Chondrocyte (in vitro differentiated cells): ENCODE measurements at places on chromosomes 11 and 22. TPM values are rescaled to one million over a fixed set of nuclear protein-coding genes. Genes with fewer than 3 reads are reported as not detected.

DNA sequence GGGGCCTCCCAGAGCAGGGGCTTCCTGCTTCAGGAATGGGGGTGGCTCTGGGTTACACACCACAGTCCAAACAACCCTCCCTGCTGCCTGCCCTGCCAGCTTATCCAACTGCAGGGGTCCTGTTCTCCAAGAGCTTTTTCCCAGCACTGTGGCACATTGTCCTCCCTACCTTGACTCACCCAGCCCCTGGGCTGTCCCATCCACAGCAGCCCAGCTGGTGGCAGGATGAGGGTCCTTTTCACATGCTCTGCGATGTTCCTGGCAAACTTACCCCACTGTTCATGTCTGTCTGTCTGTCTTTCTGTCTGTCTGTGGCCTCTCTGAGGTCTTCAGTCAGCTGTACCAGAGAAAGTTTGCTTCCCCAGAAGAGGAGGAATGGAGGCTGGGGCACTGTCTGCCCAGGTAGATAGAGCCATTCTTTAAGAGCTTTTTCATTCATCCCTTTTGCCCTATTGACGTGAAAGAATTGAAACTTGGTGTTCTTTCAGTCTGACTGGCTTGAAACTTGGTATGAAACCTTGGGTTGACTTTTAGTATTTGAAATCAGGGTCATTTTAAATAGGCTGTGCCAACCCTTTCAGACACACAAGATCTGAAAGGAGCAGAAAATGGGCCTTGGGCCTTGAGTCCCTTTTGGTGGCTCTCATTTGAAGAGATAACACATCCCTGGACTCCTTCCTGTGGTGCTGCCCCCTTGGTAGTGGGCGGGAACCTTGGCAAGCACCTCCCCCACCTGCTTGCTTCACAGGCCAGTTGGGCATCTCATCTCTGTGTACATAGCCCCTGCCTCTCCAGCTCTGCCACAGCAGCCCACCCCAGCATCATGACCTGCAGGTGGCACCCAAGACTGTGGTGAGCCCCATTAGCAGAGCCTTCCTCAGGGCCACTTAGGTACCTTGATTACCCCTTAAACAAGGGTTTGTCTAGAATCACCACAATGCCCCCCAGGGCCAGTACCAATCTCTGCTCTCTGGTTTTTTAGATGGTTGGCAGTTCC, 74.6 kb upstream of the SUSD2 start:
- H3K27me3 ChIP-seq: no peaks in the 10 kb centered on the region
- DNase-seq: no peak
- no peak overlapping the region for H3K4me3 ChIP-seq
- peaks cover 7% of the 10 kb centered on the region for H3K36me3 ChIP-seq

GRCh38 chr22:22184277-22184807, 60.2 kb upstream of the VPREB1 start:
- no peaks in the 10 kb centered on the region for H3K36me3 ChIP-seq
- H3K27me3 ChIP-seq: peaks cover 59% of the 10 kb centered on the region
- no peak for DNase-seq
- H3K4me1 ChIP-seq: no peaks in the 10 kb centered on the region
- no peak overlapping the region for H3K27ac ChIP-seq

- peaks cover 2% of the 10 kb centered on the region for H3K36me3 ChIP-seq
- no peak for DNase-seq
- H3K27ac ChIP-seq: no peak overlapping the region
- no peaks in the 10 kb centered on the region for H3K27me3 ChIP-seq
- no peak overlapping the region for H3K4me3 ChIP-seq
These were observed 55.7 kb downstream of the RTL6 start for GRCh38 chr22:44442186-44442815.

GRCh38 chr11:26335903-26336302, 4.0 kb downstream of the ANO3 start:
- no peak overlapping the region for H3K27ac ChIP-seq
- no peak for DNase-seq
- H3K36me3 ChIP-seq: no peaks in the 10 kb centered on the region
- peaks cover 17% of the 10 kb centered on the region for H3K4me1 ChIP-seq
- H3K4me3 ChIP-seq: no peak overlapping the region

DNA sequence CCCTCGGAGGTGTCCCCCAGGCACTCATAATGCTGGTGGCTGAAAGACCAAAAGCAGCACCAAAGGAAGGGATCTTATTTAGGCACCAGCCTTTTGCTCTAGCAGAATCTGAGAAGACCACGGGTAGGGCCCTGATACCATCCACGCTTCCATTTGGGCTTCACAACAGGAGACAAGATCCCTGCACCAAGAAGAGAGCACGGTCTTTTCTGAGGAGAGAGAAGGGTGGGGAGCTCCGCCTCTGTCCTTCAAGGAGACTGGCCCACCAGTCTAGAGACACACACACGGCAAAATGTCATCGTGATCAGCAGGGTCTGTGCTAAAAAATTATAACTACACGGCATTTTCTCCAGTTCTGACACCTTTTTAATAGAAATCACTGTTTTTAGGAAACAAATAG, 9.8 kb downstream of the LARGE2 start:
- no peak for DNase-seq
- H3K36me3 ChIP-seq: peaks cover 15% of the 10 kb centered on the region
- no peak overlapping the region for H3K27ac ChIP-seq
- H3K4me1 ChIP-seq: peaks cover 6% of the 10 kb centered on the region
- no peaks in the 10 kb centered on the region for H3K27me3 ChIP-seq
- H3K4me3 ChIP-seq: no peak overlapping the region

DNA sequence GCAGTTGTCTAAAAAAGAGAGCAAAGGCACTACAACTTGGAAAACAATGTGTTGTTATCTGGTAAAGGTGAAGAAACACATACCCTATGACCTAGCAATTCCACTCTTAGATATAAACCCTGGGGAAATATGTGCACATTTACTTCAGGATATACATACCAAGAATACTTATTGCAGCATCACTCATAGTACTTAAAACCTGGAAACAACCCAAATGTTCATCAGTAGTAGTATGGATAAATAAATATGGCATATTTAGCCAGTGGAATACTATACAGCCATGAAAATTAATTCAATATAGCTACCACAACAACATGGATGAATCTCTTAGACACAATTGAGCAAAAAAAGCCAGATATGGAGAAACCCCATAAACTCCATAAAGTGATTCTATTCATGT, 26.1 kb upstream of the MICAL2 start:
- H3K27me3 ChIP-seq: no peaks in the 10 kb centered on the region
- no peaks in the 10 kb centered on the region for H3K36me3 ChIP-seq
- peaks cover 71% of the 10 kb centered on the region for H3K4me1 ChIP-seq
- H3K27ac ChIP-seq: peak overlapping the region; percentile 71
- DNase-seq: no peak

GRCh38 chr11:328012-328411, 7.4 kb upstream of the IFITM3 start:
- DNase-seq: peak; percentile 51
- H3K4me1 ChIP-seq: peaks cover 8% of the 10 kb centered on the region
- H3K27me3 ChIP-seq: no peaks in the 10 kb centered on the region
- no peak overlapping the region for H3K4me3 ChIP-seq
- H3K27ac ChIP-seq: no peak overlapping the region

The LAYN gene
- total RNA-seq: 10.6 to 12.9 TPM (median 11.5 TPM) in 3 replicates

DNA sequence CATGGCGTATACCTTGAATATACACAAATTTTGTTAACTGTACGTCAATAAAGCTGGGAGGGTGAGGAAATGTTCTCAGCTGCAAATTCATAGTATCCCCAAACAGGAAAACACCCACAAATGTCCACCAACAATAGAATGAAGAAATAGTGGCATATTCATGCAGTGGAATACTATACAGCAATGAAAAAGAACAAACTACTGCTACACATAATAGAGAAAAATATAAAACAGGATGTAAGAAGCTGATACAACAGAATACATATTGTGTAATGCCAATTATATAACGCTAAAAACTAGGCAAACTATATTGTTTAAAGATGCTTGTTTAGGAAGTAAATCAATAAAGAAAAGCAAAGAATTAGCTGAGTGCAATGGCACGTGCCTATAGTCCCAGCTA, 81.5 kb downstream of the SIK3 start:
- DNase-seq: no peak
- H3K27me3 ChIP-seq: no peaks in the 10 kb centered on the region
- peaks cover 4% of the 10 kb centered on the region for H3K4me1 ChIP-seq
- no peak overlapping the region for H3K27ac ChIP-seq
- H3K4me3 ChIP-seq: no peak overlapping the region

DNA sequence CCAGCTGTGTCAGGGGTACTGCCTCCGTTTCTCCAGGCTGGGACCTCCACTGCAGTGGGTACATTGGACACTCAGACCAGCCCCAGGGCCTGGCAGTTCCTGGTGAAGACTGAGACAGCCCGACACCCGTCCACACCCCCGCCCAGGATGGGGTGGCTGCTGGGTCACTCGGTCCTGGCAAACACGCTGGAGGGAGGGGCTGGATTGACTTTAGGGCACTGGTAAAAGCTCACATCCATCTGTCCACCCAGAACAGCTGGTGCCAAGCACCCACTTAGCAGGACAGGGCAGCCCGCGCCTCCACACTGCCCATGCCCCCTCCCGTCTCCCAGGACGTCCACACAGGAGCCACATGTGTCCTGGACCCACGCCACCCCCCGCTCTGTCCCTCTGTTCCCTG, 10.7 kb upstream of the TBX1 start:
- H3K4me3 ChIP-seq: no peak overlapping the region
- DNase-seq: no peak
- no peaks in the 10 kb centered on the region for H3K36me3 ChIP-seq
- H3K27me3 ChIP-seq: peaks cover 7% of the 10 kb centered on the region
- peaks cover 8% of the 10 kb centered on the region for H3K4me1 ChIP-seq

GRCh38 chr11:75014129-75014528, 25.4 kb downstream of the NEU3 start:
- no peaks in the 10 kb centered on the region for H3K27me3 ChIP-seq
- no peak for DNase-seq
- no peaks in the 10 kb centered on the region for H3K4me1 ChIP-seq
- no peak overlapping the region for H3K4me3 ChIP-seq
- H3K36me3 ChIP-seq: peaks cover 12% of the 10 kb centered on the region

GRCh38 chr22:32712644-32713355, 88.7 kb upstream of the TIMP3 start:
- H3K27ac ChIP-seq: no peak overlapping the region
- no peak for DNase-seq
- peaks cover 4% of the 10 kb centered on the region for H3K36me3 ChIP-seq
- H3K4me1 ChIP-seq: peaks cover 32% of the 10 kb centered on the region
- peaks cover 2% of the 10 kb centered on the region for H3K27me3 ChIP-seq

The KLHDC7B gene
- 0.34 to 7.2 TPM (median 6.3 TPM) in 3 replicates for total RNA-seq

The C22orf42 gene
- total RNA-seq: not detected in 3 replicates

The ANKK1 gene
- 0.36 TPM in 1 of 3 replicates, not detected in the others for total RNA-seq

The DEFB131B gene
- total RNA-seq: not detected in 3 replicates

DNA sequence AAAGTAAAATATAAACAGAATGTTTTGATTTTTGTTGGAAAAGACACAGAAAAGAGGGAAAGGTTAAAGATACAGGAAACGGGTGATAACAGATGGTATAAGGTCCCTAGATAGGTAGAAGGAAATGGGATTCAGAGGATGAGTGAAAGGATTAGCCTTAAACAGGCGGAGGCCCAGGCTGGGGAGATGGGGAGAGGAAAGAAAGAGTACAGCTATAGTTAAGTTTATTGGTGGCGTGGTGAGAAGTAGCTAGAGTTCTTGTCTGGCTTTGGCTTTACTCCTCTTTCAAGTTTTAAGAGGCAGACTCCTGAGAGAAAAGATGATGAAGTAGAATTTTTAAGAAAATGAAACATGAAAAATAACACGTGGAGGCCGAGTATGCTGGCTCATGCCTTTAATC, 13.7 kb downstream of the ZBTB44 start:
- H3K4me3 ChIP-seq: no peak overlapping the region
- no peaks in the 10 kb centered on the region for H3K27me3 ChIP-seq
- H3K27ac ChIP-seq: peak overlapping the region; percentile 76
- peaks cover 10% of the 10 kb centered on the region for H3K4me1 ChIP-seq

The KIRREL3 gene
- total RNA-seq: 1.2 to 1.6 TPM (median 1.5 TPM) in 3 replicates

DNA sequence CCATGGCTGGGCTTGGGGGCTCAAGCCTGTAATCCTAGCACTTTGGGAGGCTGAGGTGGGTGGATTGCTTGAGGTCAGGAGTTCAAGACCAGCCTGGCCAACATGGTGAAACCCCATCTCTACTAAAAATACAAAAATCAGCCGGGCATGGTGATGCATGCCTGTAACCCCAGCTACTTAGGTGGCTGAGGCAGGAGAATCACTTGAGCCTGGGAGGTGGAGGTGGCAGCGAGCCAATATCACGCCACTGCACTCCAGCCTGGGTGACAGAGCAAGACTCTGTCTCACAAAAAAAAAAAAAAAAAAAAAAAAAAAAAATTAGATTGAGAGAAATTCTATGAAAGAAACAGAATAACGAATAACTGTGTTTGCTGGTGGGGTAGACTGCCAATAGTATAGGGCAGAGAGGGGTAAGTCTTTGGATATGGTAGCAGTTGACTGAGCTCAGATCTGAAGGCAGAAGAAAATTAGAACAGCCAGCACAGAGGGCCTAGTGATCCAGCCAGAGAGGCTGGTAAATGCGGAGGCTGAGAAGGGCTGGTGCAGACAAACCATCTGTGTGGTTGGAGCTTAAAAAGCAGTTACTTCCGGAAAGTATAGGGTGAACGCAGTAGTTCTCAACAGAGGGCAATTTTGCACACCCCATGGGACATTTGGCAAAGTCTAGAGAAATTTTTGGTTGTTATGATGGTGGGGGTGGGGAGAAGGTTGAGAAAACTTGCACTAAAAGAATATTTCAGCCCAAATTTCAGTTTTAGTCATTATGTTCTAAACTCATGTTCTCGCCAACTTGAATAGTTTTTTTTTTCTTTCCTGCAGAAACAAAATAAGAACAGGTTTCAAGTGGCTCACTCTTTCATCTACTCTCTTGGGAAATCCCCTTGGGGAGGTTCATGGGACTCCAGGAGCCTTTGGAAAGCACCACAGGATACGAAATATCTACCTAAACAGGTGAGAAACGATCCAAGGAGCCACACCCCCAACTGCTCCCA, 1.6 kb upstream of the HORMAD2 start:
- H3K27me3 ChIP-seq: peaks cover 28% of the 10 kb centered on the region
- no peak for DNase-seq
- H3K36me3 ChIP-seq: no peaks in the 10 kb centered on the region
- H3K4me3 ChIP-seq: no peak overlapping the region

- H3K4me1 ChIP-seq: peaks cover 4% of the 10 kb centered on the region
- H3K27ac ChIP-seq: no peak overlapping the region
- H3K36me3 ChIP-seq: peaks cover 1% of the 10 kb centered on the region
- peaks cover 65% of the 10 kb centered on the region for H3K27me3 ChIP-seq
These were observed 119.2 kb upstream of the TMEM45B start for GRCh38 chr11:129696309-129696989.

GRCh38 chr22:37731804-37732471, 35.1 kb downstream of the TRIOBP start:
- no peaks in the 10 kb centered on the region for H3K27me3 ChIP-seq
- DNase-seq: no peak
- no peak overlapping the region for H3K4me3 ChIP-seq

GRCh38 chr22:23531283-23531956, 48.7 kb downstream of the IGLL1 start:
- DNase-seq: peak; percentile 83
- H3K27ac ChIP-seq: no peak overlapping the region
- no peak overlapping the region for H3K4me3 ChIP-seq
- H3K36me3 ChIP-seq: no peaks in the 10 kb centered on the region
- H3K4me1 ChIP-seq: no peaks in the 10 kb centered on the region

DNA sequence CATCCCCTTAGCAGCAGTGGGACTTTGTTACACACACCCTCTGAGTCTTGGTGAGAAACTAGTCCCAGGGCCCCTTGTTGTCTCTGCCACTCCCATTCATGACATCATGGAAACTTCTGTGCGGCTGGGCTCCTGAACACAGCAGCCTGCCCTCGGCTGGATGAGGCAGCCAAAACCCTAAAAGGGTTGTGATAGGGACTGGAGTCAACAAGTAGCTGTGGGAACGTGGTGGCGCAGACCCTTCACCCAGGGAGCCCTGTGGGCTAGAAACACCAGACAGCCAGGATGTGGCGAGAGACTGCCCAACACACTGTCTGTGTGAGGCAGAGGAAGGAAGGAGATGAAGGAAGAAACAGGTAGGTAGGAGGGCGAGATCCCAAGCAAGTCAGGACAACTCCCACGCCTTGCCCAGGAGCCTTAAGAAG, 3.9 kb downstream of the CD3D start:
- H3K36me3 ChIP-seq: no peaks in the 10 kb centered on the region
- no peak for DNase-seq
- no peaks in the 10 kb centered on the region for H3K4me1 ChIP-seq
